ENCODE measurements at places on chromosomes 6 and 20. TPM values are rescaled to one million over a fixed set of nuclear protein-coding genes. Genes with fewer than 3 reads are reported as not detected.

DNA sequence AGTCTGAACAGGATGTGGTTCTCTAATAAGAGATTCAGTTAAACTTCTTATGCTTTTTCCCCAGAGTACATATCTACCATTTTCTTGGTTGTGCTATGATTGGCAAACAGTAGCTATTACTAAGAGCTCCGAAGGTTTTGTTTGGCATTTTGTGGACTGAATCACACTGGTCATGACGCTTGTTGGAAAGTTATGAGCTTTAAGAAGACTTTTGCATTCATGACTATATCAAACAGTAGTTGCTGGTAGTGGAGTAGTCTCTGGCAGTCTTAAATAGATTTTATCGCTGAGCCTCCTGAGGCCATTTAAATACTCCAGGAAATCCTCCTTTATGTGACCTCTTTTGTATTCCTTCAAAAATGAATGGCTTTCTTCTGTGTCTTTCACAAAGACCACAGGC, 40.8 kb downstream of the CCDC170 start:
- no peak for DNase-seq

PPP1R14C gene
- 0.27 TPM for total RNA-seq

DNA sequence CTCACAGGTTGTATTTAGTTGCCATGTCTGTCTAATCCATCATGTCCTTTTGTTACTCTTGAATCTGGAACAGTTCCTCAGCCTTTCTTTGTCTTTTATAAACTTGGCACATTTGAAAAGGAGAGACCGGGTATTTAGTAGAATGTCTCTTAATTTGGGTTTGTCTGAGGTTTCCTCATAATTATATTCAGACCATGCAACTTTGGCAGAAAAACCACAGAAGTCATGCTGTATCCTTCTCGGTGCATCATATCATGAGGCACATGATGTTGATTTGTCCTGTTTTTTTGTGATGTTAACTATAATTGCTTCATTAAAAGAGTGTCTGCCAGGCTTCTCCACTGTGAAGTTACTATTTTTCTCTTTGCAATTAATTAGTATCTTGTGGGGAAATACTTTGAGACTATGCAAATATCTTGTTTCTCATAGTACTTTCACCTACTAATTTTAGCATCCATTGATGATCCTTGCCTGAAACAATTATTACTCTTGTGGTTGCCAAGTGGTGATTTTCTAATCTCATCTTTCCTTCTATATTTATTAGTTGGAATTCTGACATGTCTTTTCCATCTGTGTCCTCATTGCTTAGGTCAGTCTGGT, 837.3 kb downstream of the DHX35 start:
- DNase-seq, result no peak

DNA sequence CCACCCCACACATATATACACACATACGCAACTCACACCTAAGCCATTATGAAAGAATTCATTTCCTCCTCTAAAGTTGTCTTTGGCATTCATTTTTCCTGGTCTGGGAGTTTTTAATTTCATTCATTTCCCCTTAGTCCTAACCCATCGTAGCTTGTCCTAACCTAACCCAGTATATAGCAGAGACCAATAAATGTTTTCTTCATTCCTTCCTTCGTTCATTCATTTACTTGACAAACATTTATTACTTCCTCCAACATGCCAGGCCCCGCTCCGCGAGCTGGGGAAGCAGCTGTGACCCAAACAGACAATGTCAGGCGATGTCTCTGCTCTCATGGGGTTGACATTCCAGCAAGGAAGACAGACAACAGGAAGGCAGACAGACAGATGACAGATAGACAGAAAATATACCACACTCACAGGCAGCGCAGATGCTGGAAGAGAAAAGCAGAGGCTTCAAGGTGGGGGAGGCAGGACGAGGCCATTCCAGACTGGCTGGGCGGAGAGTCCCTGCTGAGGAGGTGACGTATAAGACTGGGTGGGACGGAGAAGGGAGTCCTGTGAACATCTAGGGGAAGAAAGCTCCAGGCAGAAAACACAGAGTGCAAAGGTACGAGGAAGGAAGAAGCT, 33.7 kb upstream of the SIRPA start:
- DNase-seq, result no peak

DNA sequence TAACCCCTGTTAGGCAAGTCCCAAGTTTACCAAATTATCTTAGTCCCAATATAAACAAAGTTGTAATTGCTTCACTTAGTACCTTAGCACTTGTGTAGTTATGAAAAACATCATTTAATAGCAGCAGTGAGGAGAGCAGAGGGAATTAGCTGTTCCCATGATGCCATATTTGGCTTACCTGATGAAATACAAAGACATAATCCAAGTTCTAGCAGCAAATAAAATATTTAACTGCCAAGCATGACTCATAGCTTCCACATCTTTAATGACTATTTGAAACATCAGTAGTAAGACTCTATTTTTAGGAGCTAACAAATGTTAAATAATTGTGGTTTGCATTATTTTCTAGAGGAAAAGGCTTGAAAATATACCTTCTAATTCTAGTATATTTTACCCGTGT, 94.0 kb upstream of the MCHR2 start:
- DNase-seq, result no peak

GRCh38 chr6:583635-584034, 73.3 kb downstream of the HUS1B start:
- DNase-seq, result no peak

GRCh38 chr6:1577896-1578745, 31.6 kb upstream of the FOXC1 start:
- DNase-seq, result no peak

IL20RA gene
- 3.3 TPM for total RNA-seq

DNA sequence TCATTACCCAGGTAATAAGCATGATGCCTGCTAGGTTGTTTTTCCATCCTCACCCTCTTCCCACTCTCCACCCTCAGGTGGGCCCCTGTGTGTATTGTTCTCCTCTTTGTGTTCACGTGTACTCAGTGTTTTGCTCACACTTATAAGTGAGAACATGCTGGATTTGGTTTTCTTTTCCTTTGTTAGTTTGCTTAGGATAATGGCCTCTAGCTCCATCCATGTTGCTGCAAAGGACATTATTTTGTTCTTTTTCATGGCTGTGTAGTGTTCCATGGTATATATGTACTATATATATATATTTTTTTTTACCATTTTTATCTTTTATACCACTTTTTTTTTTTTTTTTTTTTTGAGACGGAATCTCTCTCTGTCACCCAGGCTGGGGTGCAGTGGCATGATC, 71.9 kb downstream of the RSPH3 start:
- DNase-seq, result no peak

GRM1 gene
- 0.45 TPM for total RNA-seq

- DNase-seq, result no peak
Measured at GRCh38 chr6:154314084-154314483, 42.5 kb downstream of the IPCEF1 start.

VPS16 gene
- total RNA-seq, result 40.0 TPM

- DNase-seq, result no peak
Measured at GRCh38 chr6:106591111-106591825, 38.0 kb downstream of the RTN4IP1 start.

DNA sequence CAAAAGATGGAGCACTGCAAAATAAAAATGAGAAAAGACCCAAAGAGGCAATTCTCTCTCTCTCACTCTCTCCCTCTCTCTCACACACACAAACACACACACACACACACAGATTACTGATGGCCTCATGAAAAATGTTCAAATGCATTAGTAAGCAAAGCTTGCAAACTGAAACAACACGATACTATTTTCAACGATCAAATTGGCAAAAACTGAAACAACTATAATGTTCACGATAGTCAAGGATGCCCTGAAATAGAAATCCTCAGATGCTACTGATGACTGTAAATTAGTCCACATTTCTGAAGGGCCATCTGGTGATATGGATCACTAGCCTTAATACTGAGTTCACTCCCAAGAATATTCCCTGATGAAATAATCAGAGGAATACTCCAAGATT, 100.8 kb downstream of the TRERF1 start:
- DNase-seq, result no peak

GRCh38 chr6:30091577-30092381, 16.2 kb upstream of the RNF39 start:
- DNase-seq, result no peak

MMP24 gene
- total RNA-seq, result 0.49 TPM

DNA sequence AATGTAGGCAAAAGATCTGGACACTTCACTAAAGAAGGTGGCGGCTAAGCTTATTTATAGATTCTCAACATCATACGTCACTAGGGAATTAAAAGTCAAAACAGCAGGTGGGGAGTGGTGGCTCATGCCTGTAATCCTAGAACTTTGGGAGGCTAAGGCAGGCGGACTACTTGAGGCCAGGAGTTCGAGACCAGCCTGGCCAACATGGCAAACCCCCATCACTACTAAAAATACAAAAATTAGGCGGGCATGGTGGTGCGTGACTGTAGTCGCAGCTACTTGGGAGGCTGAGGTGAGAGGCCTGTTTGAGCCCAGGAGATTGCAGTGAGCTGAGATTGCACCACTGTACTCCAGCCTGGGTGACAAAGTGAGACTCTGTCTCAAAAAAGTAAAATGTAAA, 74.6 kb downstream of the GPX5 start:
- no peak for DNase-seq

MYLK2 gene
- 0.27 TPM for total RNA-seq

DNA sequence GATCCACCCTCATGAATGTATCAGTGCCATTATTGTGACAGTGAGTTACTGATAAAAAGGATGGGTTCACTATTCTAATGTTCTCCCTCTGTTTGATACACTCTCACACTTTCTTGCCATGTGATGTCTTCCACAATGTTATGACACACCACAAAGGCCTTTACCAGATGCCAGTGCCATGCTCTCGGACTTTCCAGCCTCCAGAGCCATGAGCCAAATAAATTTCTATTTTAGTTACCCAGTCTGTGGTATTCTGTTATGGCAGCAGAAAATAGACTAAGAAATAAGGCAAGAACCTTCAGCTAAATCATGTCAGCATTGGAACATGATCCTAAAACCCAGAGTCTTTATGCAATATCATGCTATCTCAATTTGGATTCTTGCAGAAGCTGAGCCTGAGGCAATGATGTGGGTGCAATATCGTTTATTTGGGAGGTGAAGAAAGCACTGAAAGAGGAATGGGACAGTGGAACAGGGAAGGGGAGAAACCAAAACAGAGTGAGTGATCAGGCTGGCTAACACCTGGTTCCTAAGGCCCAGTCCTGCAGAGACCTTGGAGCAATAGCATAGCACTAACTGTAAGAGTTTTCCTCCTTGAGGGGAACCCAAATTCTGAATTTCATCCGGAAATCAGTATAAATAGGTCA, 130.4 kb upstream of the LRFN2 start:
- DNase-seq, result no peak

GRCh38 chr6:112308476-112308875, 38.7 kb upstream of the RFPL4B start:
- DNase-seq, result no peak

DNA sequence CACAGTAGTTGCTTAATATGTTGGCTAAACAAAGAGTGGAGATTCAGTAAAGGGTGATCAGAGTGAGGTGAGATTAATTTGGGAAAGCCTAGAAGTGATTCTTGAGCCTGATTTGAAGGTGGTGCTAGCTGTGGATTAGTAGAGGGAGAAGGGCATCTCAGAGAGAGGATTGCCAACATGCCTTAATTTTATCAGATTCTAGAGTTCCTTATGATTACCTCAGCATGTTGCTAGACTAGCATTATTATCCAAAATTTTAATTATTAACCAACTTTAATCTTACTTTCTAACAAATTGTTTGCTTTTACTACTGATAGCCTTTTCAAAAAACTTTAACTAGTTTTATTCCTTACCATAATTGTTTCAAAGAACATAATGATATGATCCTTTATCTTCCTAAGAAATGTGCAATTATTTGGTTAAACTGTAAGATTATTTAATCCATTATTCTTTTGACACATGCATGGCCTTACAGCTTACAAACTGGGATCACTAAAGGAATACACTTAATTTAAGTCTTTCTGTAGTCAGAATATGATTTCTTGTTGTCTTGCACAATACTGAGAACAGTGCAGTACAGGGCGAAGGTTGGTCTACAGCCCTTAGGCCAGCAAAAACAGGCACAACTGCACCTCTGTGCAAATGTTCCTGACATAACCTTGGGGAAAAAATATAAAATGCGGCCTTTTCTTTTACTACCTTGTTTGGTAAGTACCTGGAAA, 88.9 kb downstream of the SLC16A10 start:
- no peak for DNase-seq

DNA sequence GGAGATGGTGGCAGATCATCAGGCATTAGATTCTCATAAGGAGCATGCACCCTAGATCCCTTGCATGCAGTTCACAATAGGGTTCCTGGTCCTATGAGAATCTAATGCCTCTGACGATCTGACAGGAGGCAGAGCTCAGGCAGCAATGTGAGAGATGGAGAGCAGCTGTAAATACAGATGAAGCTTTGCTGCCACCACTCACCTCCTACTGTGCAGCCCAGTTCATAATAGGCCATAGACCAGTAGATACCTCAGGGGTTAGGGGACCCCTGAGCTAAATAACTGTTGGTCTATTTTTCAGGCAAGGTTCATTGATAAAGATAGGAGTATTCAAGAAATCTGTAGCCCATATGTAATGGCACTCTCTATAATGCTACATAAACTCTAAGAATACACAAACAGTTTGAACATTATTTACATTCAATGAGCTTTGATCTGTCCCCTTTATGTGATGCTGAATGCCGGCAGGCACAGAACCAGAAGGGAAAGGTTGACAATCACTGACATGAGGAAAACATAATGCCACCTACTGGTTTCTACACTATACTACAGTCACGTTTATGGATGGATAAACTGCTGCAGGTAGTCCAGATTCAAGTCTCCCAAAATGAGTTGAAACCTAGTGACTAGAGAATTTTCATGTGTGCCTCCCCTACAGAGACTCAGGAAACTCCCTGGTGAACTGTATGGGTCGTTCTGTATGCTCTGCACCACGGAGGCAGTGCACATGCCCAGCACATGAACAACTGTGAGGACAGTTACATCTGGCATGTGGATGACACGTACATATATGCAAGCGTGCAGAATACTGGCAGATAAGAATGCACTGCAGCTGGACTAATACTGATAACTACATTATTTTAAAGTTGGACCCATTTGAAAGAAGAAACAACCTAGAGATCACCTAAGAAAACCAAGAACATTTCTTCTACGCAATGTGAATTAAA, 72.0 kb downstream of the DST start:
- DNase-seq, result no peak

DNA sequence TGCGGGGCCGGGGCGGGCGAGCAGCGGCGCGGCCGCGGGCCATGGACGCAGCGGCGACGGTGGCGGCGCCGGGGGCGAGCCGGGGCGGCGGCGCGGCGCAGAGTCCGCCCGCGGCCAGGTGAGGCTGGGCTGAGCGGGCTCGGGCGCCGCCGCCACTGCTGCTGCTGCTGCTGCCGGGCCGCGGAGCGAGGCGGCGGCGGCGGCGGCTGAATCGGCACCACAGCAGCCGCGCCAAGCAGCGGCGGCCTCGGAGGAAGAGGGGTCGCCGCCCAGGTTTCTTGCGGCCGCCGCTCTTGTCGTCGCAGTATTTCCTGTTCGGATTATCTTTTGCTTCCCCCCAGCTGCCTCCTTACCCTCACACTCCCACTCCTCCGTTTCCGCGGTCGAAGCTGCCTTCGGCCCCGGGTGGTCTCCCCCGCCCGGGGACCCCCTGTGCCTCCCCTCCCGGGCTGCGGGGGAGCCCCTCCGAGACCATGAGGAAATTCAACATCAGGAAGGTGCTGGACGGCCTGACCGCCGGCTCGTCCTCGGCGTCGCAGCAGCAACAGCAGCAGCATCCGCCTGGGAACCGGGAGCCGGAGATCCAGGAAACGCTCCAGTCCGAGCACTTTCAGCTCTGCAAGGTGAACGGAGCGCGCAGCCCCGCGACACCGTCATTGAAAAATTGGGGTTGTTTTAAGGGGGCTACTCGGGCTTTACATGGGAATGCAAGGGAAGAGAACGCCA, at the start of gene STXBP5:
Gene STXBP5, plus strand, starts transcription at position 358 of the 726 bp plus-strand sequence. Its CDS starts 116 bp downstream, at position 474.
- DNase-seq, result peak; percentile 72

GRCh38 chr6:122276637-122277036, 122.8 kb upstream of the HSF2 start:
- no peak for DNase-seq

SNAP25 gene
- 2.5 TPM for total RNA-seq

DSP gene
- total RNA-seq, result 7.2 TPM
